Activated CD8-positive, alpha-beta memory T cell treated with anti-CD3 and anti-CD28 coated beads, Interleukin-2, amount 10 ng/mL, durations not matched to agents 7 days and 5 days (primary cell): ENCODE measurements at places on chromosomes 11 and 22. TPM values are rescaled to one million over a fixed set of nuclear protein-coding genes. Genes with fewer than 3 reads are reported as not detected.
A peak's percentile ranks its signal among the peaks of the same experiment; 100 is the strongest.

GRCh38 chr22:23245045-23245798 lies 64.9 kb downstream of the BCR start:
- H3K27ac ChIP-seq, result peak overlapping the region; percentile 4
- peaks cover 76% of the 10 kb centered on the region for H3K4me1 ChIP-seq
- no peak for DNase-seq
- H3K27me3 ChIP-seq, result no peaks in the 10 kb centered on the region
- peaks cover 2% of the 10 kb centered on the region for H3K36me3 ChIP-seq

DNA sequence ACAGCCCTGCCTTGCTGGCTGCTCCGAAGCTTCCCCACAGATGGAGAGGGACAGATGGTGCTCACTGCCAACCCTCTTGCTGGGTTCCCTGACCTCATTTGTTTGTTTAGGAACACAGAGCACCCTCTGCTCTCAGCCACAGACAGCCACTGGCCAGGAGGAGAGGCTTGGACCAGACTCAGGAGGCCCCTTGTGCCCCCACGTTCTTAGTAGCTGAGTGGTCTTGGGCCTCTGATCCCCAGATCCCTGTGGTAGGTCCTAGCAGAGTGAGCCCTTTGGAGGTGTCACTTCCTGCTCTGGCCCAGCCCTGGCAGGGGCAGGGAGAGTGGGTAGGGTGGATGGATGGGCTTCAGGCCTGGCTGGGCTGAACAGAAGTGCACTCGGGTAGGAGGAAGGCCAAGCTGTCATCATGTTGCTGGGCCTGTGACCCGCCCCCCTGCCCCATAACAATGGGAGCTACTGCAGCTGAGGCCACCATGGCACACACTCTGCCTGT lies 84.0 kb downstream of the DHCR7 start:
- no peaks in the 10 kb centered on the region for H3K27me3 ChIP-seq
- no peaks in the 10 kb centered on the region for H3K4me1 ChIP-seq
- H3K27ac ChIP-seq, result no peak overlapping the region
- DNase-seq, result no peak
- H3K4me3 ChIP-seq, result no peak overlapping the region

DNA sequence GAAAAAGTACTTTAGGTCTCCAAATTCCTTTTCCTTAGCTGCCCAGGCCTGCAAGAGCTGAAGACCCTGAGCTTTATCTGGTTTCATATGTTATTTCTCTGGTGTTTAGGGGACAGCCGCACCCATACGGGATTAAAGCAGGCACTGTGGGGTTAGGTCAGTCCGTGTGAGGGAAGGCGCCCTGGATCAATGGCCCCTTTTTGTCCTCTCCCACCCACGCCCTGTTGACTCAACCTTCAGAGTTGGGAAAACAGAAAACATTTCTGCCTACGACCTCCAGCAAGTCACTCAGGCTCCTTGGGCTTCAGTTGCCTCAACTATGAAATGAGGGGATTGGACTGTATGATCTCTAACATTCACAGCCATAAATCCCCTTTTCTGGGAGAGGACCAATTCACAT lies 55.2 kb upstream of the BARX2 start:
- H3K27ac ChIP-seq, result no peak overlapping the region
- no peak for DNase-seq
- no peak overlapping the region for H3K4me3 ChIP-seq
- H3K36me3 ChIP-seq, result no peaks in the 10 kb centered on the region

DNA sequence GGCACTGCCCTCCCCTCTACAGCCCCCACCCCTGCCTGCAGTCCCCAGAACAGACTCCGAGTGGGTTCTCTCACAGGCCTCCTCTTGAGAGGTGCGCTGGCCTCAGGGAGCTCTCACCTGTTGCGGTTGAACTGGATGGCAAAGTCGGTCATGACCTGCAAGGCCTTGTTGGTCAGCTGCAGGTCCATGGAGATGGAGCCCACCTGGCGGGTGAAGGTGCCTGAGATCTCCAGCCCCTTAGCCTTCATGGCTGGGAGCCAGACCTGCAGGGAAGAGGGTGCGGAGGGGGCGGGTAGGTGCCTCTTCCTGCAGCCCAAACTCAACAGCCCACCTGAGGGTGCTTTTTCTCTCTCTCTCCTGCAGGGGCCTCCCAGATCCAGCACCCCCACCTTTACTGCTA lies 18.7 kb upstream of the RASL10A start:
- no peak overlapping the region for H3K4me3 ChIP-seq
- no peak for DNase-seq
- H3K36me3 ChIP-seq, result peaks cover 9% of the 10 kb centered on the region
- no peaks in the 10 kb centered on the region for H3K27me3 ChIP-seq
- H3K27ac ChIP-seq, result no peak overlapping the region

- DNase-seq, result no peak
- H3K4me1 ChIP-seq, result peaks cover 5% of the 10 kb centered on the region
- peaks cover 15% of the 10 kb centered on the region for H3K27me3 ChIP-seq
- no peak overlapping the region for H3K4me3 ChIP-seq
- no peaks in the 10 kb centered on the region for H3K36me3 ChIP-seq
These were observed 191.2 kb upstream of the TBCEL start for GRCh38 chr11:120832481-120833238.

GRCh38 chr11:34856251-34856650 lies 59.9 kb downstream of the APIP start:
- no peaks in the 10 kb centered on the region for H3K4me1 ChIP-seq
- H3K36me3 ChIP-seq, result no peaks in the 10 kb centered on the region
- H3K27ac ChIP-seq, result no peak overlapping the region
- DNase-seq, result no peak
- peaks cover 20% of the 10 kb centered on the region for H3K27me3 ChIP-seq

- peaks cover 86% of the 10 kb centered on the region for H3K4me1 ChIP-seq
- no peaks in the 10 kb centered on the region for H3K27me3 ChIP-seq
- peak overlapping the region; percentile 77 for H3K4me3 ChIP-seq
- H3K27ac ChIP-seq, result peak overlapping the region; percentile 99
These were observed 58.3 kb downstream of the MYH9 start for GRCh38 chr22:36329254-36330078.

GRCh38 chr11:69649576-69649900 lies 8.6 kb downstream of the CCND1 start:
- no peak overlapping the region for H3K4me3 ChIP-seq
- DNase-seq, result no peak
- no peaks in the 10 kb centered on the region for H3K36me3 ChIP-seq
- H3K27ac ChIP-seq, result no peak overlapping the region
- H3K27me3 ChIP-seq, result no peaks in the 10 kb centered on the region

- H3K4me1 ChIP-seq, result no peaks in the 10 kb centered on the region
- H3K27me3 ChIP-seq, result no peaks in the 10 kb centered on the region
- H3K36me3 ChIP-seq, result no peaks in the 10 kb centered on the region
- no peak overlapping the region for H3K27ac ChIP-seq
- H3K4me3 ChIP-seq, result no peak overlapping the region
- DNase-seq, result no peak
These were observed 57.4 kb upstream of the SLC5A12 start for GRCh38 chr11:26779074-26779865.

GRCh38 chr11:85257837-85258236 lies 369.3 kb downstream of the DLG2 start:
- H3K4me1 ChIP-seq, result no peaks in the 10 kb centered on the region
- H3K27ac ChIP-seq, result no peak overlapping the region
- no peaks in the 10 kb centered on the region for H3K27me3 ChIP-seq
- no peak for DNase-seq
- no peak overlapping the region for H3K4me3 ChIP-seq

- DNase-seq, result no peak
- H3K27me3 ChIP-seq, result no peaks in the 10 kb centered on the region
- H3K27ac ChIP-seq, result no peak overlapping the region
- no peak overlapping the region for H3K4me3 ChIP-seq
- H3K4me1 ChIP-seq, result peaks cover 17% of the 10 kb centered on the region
These were observed 18.1 kb downstream of the FAM168A start for GRCh38 chr11:73579641-73580434.

- no peaks in the 10 kb centered on the region for H3K36me3 ChIP-seq
- H3K4me1 ChIP-seq, result peaks cover 1% of the 10 kb centered on the region
- no peak overlapping the region for H3K4me3 ChIP-seq
- no peak overlapping the region for H3K27ac ChIP-seq
These were observed 38.5 kb upstream of the TCF20 start for GRCh38 chr22:42308892-42309468.

DNA sequence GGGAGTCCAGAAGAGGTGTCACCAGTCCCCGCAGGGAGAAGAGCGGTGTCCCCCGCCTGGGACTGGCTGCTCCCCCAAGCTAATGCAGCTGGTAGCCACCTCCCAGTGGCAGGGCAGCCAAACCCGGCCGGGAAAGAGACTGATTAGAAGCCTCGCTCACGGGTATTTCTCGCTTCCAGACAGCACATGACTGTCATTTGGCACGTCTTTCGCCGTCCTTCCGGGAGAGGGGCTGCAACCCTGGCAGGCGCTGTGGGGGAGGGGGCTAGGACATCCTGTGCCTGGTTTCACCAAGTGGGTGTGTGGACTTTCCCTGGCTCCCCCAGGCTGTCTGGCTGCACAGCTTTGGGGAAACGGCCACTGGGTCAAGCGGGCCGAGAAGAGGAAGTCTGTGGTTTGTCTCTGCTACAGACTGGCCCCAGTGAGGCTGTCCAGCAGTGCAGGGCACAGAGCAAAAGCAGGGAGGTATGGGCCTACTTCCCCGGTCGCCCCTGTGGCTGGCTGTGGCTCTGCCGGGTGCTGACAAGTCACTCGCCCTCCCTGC lies 3.8 kb downstream of the CD81 start:
- peaks cover 5% of the 10 kb centered on the region for H3K36me3 ChIP-seq
- no peak for DNase-seq
- H3K4me1 ChIP-seq, result peaks cover 44% of the 10 kb centered on the region
- H3K27me3 ChIP-seq, result peaks cover 4% of the 10 kb centered on the region
- no peak overlapping the region for H3K4me3 ChIP-seq
- no peak overlapping the region for H3K27ac ChIP-seq

GRCh38 chr11:131823772-131824171 lies 453.4 kb downstream of the NTM start:
- H3K4me3 ChIP-seq, result no peak overlapping the region
- H3K27me3 ChIP-seq, result no peaks in the 10 kb centered on the region
- no peaks in the 10 kb centered on the region for H3K36me3 ChIP-seq
- DNase-seq, result no peak

DNA sequence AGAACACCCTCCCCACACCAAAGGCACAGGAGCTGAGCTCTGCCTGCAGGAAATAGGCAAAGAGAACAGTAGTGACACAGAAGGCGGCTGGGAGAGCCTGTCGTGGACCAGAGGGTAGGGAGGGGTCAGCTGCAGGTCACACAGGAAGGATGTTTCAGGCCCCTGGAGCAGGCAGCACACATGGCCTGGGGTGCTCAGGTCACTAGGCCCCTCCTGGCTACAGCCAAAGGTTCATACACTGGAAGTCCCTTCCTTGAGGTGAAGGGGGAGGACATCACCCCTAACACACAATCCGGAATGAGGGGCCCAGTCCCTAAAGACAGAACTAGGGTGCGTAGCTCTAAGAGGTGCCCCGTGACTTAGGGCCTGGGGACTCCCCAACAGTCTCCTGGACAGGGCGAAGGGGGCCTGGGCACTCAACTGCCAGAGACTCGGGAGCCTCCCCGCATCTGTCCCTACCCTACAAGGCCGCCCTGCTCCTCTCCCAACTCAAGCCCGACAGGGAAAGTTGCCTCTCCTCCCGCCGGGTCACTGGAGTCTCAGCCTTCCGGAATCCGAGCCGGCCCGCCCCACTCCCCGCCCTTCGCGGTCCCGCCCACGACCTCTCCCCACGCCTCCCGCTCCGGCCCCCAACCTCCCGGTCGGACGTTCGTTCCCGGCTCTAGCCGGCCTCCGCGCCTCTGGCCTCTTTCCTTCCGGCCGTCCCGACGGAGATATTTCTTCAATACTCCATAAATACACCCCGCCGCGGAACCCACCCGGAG lies at the start of gene CYB5R2:
Gene CYB5R2, minus strand, starts transcription at position 541 of the 764 bp plus-strand sequence. CDS start 675 bp downstream, outside the sequence.
- peaks cover 53% of the 10 kb centered on the region for H3K27me3 ChIP-seq
- no peaks in the 10 kb centered on the region for H3K36me3 ChIP-seq
- no peak for DNase-seq
- H3K4me1 ChIP-seq, result peaks cover 6% of the 10 kb centered on the region
- no peak within 1 kb of the TSS for H3K27ac ChIP-seq

DNA sequence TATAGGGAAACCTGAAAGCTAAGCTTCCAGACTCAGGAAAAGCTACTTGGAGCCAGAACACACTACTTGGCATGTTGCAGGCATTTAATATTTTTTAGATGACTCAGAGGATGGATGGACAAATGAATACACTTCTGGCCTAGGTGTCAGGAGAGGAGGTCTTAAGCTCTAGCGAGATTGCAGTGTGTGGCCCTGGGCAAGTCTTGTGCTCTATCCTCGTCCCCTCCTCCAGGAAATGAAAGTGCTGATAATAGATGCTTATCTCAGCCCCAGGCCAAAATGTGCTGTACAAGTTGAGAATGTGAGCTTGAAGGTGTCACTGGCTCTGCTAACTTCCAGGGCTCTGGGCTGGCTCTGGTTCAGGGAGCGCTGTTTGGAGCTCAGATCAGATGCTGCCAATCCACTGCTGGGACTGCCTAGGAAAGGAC lies 136.3 kb downstream of the PKNOX2 start:
- no peak for DNase-seq
- no peaks in the 10 kb centered on the region for H3K36me3 ChIP-seq
- H3K27me3 ChIP-seq, result peaks cover 3% of the 10 kb centered on the region
- H3K27ac ChIP-seq, result no peak overlapping the region
- H3K4me1 ChIP-seq, result no peaks in the 10 kb centered on the region

DNA sequence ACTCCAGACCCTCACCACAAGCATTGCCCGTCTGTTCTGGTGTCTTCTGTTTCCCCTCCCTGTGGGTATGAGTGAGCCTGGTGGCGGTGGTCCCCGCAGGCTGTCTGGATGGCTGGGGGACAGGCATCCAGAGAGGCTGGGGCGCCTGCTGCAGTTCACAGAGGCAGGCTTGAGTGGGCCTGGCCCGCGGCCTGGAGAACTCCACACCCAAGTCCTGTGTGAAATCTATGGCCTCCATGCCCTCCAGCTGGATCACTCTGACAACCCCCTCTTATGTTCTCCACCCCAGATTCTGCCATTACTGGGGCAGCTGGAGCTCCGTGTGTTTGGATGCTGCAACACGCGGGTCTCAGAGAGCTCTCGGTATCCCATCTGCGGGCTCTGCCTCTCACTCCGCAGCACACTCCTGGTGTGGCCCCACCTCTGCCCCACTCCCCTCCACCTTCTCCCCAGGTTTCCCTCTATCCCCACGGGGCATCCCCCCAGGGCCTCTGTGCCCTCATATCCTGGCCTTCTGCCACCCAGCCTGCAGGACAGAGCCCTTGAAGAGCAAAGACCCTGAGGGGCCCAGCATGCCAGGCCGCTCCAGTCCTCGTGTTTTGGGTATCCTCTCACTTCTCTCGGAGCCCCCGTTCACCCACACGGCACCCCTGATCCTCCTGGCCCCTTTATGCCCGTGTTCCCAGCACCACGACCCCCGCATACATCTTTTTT lies 31.3 kb downstream of the LRRC74B start:
- no peak overlapping the region for H3K27ac ChIP-seq
- no peaks in the 10 kb centered on the region for H3K36me3 ChIP-seq
- H3K4me1 ChIP-seq, result no peaks in the 10 kb centered on the region
- H3K27me3 ChIP-seq, result no peaks in the 10 kb centered on the region

The C11orf86 gene
- not detected for total RNA-seq

The AQP11 gene
- 0.82 TPM for total RNA-seq

The CLTCL1 gene
- 0.68 TPM for total RNA-seq

The LMO2 gene
- not detected for total RNA-seq

The MMP10 gene
- 0.33 TPM for total RNA-seq

The TMA7B gene
- total RNA-seq, result 11.0 TPM

The XKR3 gene
- total RNA-seq, result not detected

The TRMU gene
- 86.7 TPM for total RNA-seq
